ENCODE measurements at places on chromosomes 2 and 18.

- no peak for DNase-seq
Observed at GRCh38 chr2:32977228-32977758, 30.5 kb downstream of the LTBP1 start.

GRCh38 chr18:75492852-75493251, 65.3 kb upstream of the SMIM21 start:
- no peak for DNase-seq

DNA sequence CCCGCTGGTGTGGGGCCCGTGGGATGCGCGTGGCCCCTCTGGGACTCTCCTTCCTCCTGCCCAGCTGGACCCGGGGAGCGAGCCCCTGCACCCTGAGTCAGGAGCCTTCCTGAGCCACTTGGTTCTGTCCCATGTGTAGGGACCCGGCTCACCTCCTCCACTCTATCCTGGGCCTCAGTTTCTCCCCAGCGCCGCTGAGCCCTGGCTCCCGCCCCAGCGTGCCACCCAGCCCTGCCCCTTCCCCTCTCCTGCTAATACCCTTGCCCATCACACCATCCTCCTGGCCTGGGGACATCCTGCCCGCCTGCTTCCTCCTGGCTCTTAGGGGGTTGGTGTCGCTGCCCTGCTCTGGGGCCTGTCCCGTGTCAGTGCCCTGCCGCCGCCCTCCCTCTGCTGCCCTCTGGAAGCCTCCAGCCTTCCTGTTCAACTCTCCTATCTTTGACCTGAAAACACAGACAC, 24.8 kb downstream of the GPC1 start:
- DNase-seq, result no peak

DNA sequence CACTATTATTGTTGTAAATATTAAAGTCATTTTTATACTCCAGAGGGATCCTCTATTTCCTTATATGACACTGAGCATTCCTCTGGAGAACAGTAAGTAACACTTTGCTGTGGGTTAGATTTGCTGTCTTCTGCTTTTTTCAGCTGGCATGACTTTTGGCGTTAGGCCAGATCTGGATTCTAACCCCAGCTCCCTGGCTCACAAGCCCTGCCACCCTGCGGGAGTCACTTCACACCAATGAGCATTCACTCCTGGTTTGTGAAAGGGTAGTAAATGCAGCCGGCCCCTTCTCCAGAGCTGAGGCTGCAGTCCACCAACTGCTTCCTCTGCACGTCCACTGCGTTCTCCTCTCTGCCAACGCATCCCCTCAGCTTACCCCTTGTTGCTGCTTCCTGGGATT, 373.8 kb upstream of the RAB6C start:
- DNase-seq, result no peak

GRCh38 chr2:190649035-190649797, at the start of gene NAB1:
Gene NAB1, plus strand, starts transcription at chr2:190649083. Its CDS starts 10,094 bp downstream, at chr2:190659177.
- DNase-seq, result peak; percentile 10

- no peak for DNase-seq
Observed at GRCh38 chr2:152437276-152438108, 102.5 kb downstream of the FMNL2 start.

GRCh38 chr18:35770376-35771014, 189.0 kb downstream of the GALNT1 start:
- no peak for DNase-seq

DNA sequence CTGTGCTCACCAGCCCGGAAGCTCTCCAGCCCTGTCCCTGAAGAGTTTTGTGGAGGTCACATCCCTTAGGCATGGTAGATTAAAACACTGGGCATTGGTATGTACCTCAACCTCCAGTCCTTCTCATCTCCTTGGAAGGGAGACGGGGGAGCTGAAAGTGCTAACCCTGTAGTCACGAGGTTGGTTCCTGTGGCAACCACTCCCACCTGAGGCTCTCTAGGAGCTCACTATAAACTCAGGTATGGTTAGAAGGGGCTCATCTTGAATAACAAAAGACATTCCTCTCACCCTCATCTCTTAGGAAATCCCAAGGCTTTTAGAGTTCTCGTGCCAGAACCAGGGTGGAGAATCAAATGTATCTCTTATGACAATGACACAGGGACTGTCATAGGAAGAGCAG, 43.0 kb upstream of the MGAT4A start:
- DNase-seq, result no peak

DNA sequence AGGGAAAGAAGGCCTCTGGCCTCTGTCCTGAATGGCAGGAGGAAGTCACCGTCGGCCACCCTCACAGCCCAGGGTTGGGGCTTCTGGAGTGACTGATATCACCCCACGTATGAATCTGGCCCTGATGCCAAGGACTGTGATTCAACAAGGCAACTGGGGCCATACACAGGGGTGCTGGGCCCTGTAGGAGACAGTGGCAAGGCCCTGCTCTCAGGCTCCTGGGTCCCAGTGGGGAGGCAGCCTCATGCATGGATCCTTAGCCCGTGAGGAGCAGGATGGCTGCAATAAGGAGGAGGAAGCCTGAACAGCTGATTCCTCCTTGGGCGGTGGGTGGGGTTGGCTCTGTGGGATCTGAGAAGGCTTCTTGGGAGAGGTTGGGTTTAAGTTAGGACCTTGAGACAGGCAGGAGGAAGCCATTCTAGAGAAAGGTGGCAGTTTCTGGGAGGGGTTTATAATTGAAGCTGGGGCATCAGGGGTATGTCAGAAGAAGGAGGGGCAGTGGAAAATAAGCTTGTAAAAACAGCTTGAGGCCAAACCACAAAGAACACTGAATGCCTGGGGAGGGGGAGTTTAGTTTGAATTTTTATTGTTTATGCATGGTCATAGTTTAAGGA, 42.8 kb upstream of the LAPTM4A start:
- no peak for DNase-seq

DNA sequence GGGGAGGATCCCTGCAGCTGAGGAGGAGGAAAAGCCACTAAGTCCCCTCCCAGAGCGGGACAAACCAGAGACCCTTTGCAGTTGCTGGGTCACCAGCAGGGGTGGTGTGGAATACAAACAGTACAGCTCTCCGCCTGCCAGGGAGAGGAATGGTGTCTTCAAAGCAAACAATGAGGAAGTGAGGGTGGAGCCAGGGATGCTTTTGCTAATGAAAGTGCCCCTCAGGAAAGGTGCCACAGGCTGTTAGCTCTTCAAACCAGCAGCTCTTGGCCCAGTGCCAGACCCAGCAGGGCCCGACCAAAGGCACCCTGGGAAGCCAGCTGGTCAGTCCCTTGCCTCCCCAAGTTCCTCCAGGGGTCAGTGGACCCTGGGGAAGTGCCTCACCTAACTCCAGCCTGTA, 102.8 kb downstream of the HIBCH start:
- DNase-seq, result no peak

DNA sequence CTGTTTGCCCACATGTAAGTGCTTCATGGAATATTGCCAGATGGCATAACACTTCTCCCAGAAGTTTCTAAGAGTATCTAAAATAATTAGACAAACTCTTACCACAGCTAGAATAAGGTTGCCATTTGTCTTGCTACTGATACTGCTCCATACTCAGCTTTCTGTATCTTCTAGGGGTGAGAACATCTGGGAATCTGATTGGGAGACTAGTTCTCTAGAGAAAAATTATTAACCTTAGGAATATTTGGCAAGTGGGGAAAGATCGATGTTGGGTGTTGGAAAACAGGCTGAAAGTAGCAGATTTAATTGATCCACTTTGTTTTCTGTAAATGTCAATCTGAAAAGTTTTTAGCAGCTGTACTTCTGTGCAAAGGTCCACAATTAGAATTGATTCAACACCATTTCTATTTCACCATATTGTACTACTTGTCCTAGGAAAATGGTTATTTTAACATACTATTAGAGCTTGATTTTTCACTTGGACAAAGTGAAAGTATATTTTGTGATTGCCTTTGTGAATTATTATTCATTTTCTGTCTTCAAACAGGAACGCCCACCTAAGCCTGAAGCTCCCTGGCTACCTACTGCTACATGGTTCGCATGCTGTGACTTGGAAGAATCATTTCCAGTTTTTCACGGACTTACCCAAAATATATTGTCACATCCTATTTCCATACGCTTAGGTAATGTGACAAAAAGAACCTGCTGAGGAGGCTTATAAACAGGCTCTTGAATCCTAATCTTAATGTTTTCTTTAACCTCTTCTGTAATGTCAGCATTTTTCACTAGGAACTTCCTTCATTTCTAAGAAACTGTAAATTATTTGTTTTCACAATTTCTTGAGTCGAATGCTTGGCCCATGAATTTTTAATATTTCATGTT, 147.7 kb downstream of the TRABD2A start:
- no peak for DNase-seq

DNA sequence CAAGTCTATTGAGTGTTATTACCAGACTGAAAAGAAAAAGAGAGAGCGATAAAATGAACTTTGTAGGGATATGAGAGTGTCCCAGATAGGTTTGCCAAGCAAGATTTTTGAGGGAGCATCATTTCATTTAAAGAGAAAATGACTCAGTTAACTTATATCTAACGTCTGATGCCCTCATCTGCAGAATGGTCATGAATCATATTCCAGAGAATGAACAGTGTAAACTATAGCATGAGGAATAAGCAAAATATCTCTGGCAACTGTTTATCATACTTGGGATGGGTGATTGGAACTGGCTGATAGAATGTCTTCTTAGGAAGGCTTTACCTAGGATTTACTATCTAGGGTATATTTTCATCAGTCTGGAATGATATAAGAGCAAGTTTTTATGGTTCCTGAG, 289.4 kb downstream of the CMPK2 start:
- DNase-seq, result no peak

DNA sequence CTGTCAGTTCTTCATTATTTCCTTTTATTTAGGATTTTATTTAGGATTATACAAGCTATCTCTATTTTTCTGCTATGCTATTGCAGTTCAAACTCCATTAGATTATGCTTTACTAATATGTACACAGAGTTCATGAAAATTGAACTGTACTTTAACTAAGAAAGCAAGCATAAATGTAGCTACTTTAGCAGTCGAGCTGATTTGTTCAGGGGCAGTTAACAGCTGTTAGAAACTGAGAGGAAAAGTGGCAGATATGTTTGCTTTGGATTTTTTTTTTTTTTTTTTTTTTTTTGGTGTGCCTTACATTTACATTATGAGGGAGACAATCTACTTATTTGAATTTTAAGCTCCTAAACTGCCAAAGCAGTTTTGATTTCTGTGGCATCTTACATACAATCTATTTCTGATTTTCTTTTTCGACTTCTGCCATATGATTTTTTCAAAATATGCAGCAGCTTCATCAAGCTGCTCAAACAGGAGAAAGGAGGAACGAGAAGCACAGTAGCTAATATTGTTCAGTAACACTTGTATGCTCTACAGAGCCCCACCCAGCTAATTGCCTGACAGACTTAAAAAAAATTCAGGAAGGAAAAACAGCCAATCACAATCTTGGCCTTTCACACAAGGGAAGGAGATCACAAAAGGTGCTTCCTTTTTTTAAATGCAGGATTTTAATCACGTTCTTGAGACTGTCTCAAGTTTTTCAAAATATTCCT, 233.4 kb upstream of the SIX3 start:
- DNase-seq, result no peak

DNA sequence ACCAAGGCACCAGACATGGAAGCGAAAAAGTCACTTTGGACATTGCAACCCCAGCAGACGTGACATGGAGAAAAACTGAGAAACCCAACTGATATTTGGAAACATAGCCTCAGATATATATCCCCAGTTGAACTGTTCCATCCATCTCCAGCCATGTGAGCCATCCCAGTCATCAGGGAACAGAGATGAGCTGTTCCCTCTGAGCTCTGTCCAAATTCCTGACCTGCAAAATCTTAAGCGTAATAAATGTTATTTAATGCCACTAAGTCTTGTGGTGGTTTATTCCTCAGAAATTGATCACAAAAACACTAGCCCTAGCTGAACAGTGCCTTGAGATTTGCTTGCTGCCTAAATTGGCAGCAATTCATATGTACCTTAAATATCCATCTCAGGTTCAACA, 182.8 kb downstream of the NRP2 start:
- no peak for DNase-seq

- no peak for DNase-seq
Observed at GRCh38 chr2:147026664-147027295, 818.0 kb upstream of the ACVR2A start.

DNA sequence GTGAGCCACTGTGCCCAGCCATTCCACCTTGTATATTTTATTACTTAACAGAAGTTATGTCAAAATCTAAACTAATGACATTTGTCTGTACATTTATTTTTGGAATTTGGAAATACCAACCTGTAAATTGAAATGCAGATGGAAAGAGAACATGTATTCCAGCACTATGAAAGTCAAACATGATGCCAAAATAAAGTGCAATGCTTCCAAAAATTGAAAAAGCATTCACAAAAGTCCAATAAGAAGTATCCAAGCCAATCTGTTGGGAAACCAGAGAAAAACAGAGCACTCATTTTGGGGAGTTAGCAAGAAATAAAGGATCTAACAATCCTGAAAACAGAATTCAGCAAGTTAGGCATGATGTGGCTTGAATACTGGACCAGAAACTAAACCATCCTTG, 30.3 kb upstream of the NARS1 start:
- no peak for DNase-seq

GRCh38 chr18:32284284-32284683, 94.4 kb downstream of the MEP1B start:
- no peak for DNase-seq

- DNase-seq, result no peak
Observed at GRCh38 chr2:126888046-126888445, 10.6 kb upstream of the TEX51 start.

GRCh38 chr2:152445791-152446201, 110.8 kb downstream of the FMNL2 start:
- no peak for DNase-seq

- no peak for DNase-seq
Observed at GRCh38 chr2:211174021-211174420, 617.6 kb downstream of the CPS1 start.

GRCh38 chr2:20370191-20370590, 19.5 kb upstream of the PUM2 start:
- DNase-seq, result no peak

DNA sequence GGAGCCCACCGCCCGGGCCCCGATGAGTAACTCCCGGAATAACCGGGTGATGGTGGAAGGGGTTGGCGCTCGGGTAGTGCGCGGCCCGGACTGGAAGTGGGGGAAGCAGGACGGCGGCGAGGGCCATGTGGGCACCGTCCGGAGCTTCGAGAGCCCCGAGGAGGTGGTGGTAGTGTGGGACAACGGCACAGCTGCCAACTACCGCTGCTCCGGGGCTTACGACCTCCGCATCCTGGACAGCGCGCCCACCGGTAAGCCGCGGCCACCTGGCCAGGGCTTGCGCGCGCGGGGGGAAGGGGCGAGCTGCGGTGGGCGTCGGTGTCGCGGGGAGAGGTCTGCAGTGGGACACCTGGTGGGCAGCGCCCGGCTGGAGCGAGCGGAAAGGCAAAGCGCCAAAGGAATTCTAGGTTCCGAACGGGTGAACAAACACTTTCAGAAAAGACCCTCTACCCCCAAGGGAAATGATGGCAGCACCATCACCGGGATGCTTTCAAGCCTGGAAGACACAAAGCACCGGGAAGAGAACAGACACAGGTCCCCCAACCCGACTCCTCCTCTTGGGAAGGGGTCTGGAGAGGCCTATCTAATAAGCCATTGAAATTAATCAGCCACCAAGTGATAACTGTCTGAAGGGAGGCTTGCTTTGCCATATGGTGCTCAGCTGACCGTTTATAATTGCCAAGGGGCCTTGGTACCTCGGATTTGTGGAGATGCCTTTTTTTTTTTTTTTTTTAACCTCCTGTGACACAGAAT, 1.1 kb downstream of the MIB1 start:
- peak; percentile 4 for DNase-seq
